ENCODE measurements at places on chromosomes 13 and 19. TPM values are rescaled to one million over a fixed set of nuclear protein-coding genes. Genes with fewer than 3 reads are reported as not detected.

The TMEM59L gene
- 1.3 TPM for total RNA-seq

The CCDC122 gene
- 6.0 TPM for total RNA-seq

The IGFL1 gene
- not detected for total RNA-seq

The KIR3DL2 gene
- not detected for total RNA-seq

The LIPE gene
- total RNA-seq, result 1.5 TPM

The GATAD2A gene
- 102 TPM for total RNA-seq

The ZGLP1 gene
- total RNA-seq, result 0.59 TPM

The C19orf85 gene
- not detected for total RNA-seq

The LIG4 gene
- total RNA-seq, result 15.1 TPM

The KLK1 gene
- not detected for total RNA-seq

The LINGO3 gene
- total RNA-seq, result not detected

The KCNJ14 gene
- 0.59 TPM for total RNA-seq

The MADCAM1 gene
- under 0.01 TPM for total RNA-seq

The ADGRE3 gene
- total RNA-seq, result not detected

The KLK4 gene
- not detected for total RNA-seq

The CEACAM1 gene
- total RNA-seq, result not detected

The SYNE4 gene
- total RNA-seq, result not detected

The ZNF850 gene
- total RNA-seq, result 7.5 TPM

The ERVV-1 gene
- total RNA-seq, result 0.14 TPM

The USF2 gene
- 45.1 TPM for total RNA-seq

The ZNF90 gene
- total RNA-seq, result 1.2 TPM

The PLK5 gene
- 0.14 TPM for total RNA-seq

The ZNF302 gene
- total RNA-seq, result 17.2 TPM

The CRX gene
- total RNA-seq, result not detected

The SLC5A5 gene
- not detected for total RNA-seq

The SPACA4 gene
- not detected for total RNA-seq

The CILP2 gene
- 0.69 TPM for total RNA-seq

The NDFIP2 gene
- total RNA-seq, result 47.2 TPM

The PLIN3 gene
- total RNA-seq, result 443 TPM

The KLF16 gene
- total RNA-seq, result 14.7 TPM

The CD22 gene
- total RNA-seq, result 0.55 TPM

The MRPL4 gene
- total RNA-seq, result 31.2 TPM

The UBAC2 gene
- 35.1 TPM for total RNA-seq

The MCEMP1 gene
- not detected for total RNA-seq

The ZNF442 gene
- 3.9 TPM for total RNA-seq

The CEACAM18 gene
- total RNA-seq, result not detected

The GNA15 gene
- total RNA-seq, result under 0.01 TPM

The CBY2 gene
- not detected for total RNA-seq

The C13orf46 gene
- total RNA-seq, result 0.59 TPM

The CGB3 gene
- not detected for total RNA-seq

The TUBB4A gene
- not detected for total RNA-seq

The ASF1B gene
- 4.8 TPM for total RNA-seq

The ABHD17A gene
- 60.9 TPM for total RNA-seq
